ENCODE measurements at places on chromosomes 4 and X.

- DNase-seq: no peak
Measured at GRCh38 chrX:54415534-54416350, 24.5 kb upstream of the TSR2 start.

DNA sequence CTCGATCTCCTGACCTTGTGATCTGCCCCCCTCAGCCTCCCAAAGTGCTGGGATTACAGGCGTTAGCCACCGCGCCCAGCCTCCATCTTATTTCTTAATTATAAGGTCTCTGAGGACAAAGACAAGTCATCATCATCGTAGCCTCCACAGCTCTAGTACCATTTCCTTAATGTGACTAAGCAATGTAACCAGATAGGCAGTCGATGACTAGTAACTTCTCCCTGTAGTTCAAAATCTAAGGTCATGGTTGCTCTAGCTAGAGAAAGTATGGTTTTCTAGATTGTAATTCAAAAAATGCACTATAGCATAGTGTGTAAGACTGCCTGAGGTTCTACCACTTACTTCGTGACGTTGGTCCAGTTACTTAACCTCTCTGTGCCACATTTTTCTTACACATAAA is 6.9 kb downstream of the SLC39A8 start:
- DNase-seq: no peak

DNA sequence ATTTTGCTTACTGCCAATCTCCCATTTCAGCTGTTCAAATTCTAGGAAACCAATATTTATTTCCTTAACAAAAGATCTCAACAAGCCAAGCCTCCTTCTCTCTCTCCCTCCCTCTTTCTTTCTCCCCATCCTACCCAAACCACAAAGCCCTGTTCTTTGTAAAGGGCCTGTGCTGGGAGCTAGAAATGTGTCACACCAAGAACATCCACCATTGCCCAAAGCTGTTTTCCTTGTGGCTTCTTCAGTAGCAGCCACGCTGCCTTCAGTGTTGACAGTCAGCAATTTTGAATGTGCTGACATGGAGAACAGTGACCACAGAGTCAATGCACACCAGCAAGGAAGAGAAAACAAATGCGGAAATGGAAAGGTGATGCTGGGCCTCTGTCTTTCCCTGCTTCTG is 203.0 kb downstream of the MAML3 start:
- DNase-seq: no peak

- no peak for DNase-seq
Measured at GRCh38 chr4:26260571-26260970, 60.2 kb upstream of the RBPJ start.

- no peak for DNase-seq
Measured at GRCh38 chr4:57866468-57867171, 756.4 kb upstream of the IGFBP7 start.

GRCh38 chr4:70183940-70184246 is 11.6 kb upstream of the ODAM start:
- no peak for DNase-seq

DNA sequence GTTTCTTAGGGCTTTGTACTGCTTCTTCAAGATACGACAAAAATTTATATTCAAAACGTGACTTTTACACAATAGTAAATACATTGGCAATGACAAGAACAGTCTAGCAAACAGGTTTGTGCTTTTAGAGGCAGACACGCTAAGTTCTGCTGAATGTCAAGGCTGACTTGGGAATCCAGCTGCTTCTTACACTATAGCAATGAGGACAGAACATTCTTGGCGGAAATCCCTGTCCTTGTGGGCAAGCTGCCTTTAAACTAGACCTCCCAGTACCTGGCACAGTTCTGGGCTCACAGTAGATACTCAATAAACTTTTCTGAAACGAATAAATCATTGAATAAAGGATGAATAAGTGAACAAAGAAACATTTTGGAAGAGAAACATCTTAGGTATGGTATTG is 148.2 kb downstream of the RASL11B start:
- no peak for DNase-seq

DNA sequence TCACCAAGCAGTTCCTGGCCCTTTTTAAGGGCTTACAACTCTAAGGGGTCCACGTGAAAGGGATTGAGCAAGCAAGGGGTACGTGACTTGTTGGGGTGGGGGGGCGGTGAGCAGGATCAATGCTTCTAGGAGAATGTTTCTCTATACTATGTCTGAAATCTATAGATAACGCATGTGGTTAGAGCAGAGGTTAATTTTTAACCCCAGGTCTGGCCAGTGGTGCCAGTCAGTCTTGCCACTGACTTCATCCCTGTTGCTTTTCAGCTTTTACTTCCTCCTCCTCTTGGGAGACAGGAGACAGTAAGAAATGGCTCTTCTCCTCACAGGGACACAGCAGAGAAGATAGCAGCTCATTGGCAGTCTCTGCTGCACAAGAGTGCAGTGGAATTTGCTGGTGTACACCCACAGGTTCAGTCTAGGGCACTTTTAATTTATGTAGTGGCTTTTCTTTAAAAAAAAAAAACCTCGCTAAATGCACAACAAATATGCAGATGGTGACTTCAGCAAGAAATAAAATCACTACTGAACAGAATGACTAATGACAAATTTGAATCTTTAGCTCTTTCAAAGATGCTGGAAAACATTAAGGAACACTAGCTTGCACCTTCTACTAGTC is 190.5 kb downstream of the CCNG2 start:
- no peak for DNase-seq

DNA sequence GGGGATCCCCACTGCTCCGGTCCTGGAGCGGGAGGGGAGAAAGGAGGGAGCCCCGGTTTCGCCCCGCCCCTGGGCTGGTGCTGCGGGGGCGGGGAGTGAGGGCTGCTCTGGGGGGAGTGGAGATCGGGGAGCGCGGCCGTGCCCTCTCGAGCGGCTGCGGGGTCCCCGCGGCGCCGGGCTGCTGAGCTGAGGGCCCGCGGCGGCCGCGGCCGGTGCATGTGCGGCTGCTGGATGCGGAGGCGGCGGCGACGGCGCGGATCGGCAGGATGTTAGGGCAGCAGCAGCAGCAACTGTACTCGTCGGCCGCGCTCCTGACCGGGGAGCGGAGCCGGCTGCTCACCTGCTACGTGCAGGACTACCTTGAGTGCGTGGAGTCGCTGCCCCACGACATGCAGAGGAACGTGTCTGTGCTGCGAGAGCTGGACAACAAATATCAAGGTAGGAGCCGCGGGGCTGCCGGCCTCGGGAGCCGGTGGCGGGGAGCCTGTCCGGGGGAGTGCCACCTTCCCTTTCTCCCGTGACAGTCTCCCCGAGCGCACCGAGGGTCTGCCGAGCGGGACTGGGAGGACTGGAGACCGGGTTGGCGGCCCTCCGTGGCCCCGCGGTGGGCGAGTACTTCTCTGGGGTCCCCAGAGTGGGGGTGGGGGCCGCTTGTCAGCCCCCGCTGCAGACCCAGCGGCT is at the start of gene ING2:
ING2 (plus strand) TSS at position 129 of the 681 bp plus-strand sequence; CDS start at position 267, 138 bp downstream.
- DNase-seq: no peak

- DNase-seq: no peak
Measured at GRCh38 chrX:20361890-20362262, 95.2 kb upstream of the RPS6KA3 start.

All from CD4-positive, alpha-beta T cell treated with Interleukin-21 for 1 hour (primary cell).